ENCODE measurements at places on chromosomes 12 and 14.

DNA sequence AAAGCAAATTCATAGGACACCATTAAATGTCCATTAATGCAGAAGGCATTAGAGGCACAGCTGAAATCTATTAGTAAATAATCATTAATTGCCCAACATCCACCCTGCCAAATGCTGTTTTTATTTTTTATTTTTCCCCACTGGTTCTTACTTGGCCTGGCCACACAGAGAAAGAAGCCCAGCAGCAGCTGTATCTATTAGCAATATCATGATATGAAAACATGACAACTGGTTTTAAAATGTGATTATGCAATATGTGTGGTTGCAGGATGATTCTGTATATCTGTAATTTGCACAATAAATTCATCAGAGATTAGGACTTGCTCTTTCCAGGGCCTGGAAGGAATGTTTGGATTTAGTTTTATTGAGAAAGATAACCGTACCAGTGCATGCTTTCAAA is 44.9 kb downstream of the SIX6 start:
- DNase-seq = no peak

- no peak for DNase-seq
Measured at GRCh38 chr14:69408331-69408960, 10.0 kb downstream of the SLC39A9 start.

- DNase-seq = no peak
Measured at GRCh38 chr14:54650331-54650958, 83.5 kb downstream of the SAMD4A start.

DNA sequence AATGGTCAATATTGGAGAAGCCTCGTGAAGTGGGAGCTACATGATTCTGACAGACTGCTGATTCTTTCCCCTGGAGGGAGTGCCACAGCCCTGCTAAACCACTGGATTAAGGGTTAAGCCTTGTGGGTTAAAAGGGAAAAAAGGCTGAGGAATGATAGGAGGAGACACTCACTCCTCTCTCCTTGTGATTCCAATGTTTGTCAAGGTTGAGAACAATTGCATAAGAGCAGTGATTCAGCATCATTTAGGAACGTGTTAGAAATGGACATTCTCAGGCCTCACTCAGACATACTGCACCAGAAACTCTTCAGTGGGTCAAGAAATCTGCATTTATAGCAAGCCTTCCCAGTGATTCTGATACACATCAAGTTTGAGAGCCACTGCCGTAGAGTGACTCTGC is 87.8 kb upstream of the GZMB start:
- no peak for DNase-seq

GRCh38 chr12:94100211-94100627 is 48.2 kb upstream of the PLXNC1 start:
- no peak for DNase-seq

DNA sequence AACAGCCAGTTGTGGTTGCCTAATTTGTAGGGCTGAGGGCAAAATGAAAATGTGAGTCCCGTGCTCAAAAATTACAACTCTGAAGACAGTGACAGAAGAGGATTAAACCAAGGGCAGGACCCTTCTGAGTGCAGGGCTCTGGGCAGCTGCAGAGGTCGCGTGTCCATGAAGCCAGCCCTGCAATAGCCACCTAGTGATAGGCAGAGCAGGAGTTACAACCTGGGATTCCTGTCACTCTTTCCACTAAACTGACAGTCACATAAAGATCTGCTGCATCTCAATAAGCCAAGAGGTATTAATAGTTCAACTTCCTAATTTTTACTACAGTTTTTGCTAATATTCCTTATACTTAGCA is 94.1 kb downstream of the SLC2A13 start:
- no peak for DNase-seq

DNA sequence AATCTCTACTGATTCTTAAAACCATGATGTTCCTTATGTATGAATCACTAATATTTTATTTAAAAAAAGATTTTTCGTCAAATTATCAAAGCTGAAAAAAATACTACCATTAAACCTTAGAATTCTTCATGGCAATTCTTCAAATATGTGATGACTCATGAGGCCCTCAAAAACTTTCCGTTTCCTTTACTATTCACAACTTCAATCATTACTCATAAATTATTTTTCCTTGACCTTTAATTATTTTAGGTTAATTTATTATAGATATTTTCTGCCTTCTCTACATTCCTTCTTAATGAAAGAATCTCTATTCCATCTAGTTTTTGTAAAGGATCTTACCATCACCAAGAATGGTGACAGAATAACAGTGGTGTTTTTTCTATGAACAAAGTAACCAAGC is 162.1 kb upstream of the SOX5 start:
- DNase-seq = no peak

DNA sequence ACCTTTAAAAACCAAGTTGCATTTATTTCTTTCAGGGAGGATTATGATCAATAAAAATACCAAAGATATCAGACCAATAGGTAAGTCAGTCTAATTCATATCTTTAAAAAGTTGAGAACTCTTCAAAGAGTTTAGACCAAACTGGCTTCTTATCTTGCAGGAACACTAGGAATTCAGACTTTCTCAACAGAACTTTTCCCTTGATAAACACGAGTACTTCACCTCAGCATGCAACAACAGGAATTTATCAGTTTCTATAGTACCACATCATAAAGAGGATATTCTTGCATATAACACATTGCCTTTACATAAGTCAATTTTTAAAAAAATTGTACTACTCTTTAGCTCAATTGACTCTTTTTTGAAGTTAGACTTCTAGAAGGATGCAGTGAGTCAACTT is 68.2 kb downstream of the DNAI7 start:
- DNase-seq = no peak

- DNase-seq = no peak
Measured at GRCh38 chr14:86796221-86797074, 1196.5 kb downstream of the GALC start.

GRCh38 chr12:12190087-12190809 is 76.6 kb downstream of the LRP6 start:
- DNase-seq = no peak

DNA sequence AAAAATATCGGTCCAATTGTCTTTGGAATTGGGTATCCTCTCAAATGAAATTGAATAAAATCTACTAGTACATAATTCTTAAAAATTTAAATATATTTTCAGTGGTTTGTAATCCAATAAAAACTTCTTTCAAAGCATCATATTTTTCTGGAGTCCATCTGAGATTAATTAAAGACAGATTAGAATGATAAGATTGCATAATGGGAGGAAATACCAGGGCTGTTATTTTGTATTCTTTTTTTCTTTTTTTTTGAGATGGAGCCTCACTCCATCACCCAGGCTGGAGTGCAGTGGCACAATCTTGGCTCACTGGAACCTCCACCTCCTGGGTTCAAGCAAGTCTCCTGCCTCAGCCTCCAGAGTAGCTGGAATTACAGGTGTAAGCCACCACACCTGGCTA is 103.8 kb downstream of the TMTC3 start:
- DNase-seq = no peak

GRCh38 chr14:94161981-94162380 is 12.1 kb upstream of the PPP4R4 start:
- no peak for DNase-seq

DNA sequence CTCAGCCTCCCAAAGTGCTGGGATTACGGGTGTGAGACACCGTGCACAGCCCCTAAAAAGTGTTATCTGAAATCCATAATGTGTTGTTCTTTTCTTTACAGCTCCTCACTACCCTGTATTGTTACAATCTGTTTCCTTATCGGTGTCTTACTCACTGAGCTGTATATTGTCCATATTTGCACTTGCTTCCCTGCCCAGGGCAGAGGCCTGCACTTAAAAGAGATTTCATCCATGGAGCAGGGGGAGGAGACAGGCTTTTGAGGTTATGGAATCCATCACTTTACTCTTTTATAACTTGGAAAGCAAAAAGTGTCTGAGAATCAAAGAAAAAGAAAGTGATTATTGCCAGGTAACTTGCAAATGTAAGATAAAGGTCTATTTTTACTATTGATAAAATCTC is 251.0 kb downstream of the DIO2 start:
- DNase-seq = peak; percentile 39
